ENCODE measurements at places on chromosomes 5 and 9.

DNA sequence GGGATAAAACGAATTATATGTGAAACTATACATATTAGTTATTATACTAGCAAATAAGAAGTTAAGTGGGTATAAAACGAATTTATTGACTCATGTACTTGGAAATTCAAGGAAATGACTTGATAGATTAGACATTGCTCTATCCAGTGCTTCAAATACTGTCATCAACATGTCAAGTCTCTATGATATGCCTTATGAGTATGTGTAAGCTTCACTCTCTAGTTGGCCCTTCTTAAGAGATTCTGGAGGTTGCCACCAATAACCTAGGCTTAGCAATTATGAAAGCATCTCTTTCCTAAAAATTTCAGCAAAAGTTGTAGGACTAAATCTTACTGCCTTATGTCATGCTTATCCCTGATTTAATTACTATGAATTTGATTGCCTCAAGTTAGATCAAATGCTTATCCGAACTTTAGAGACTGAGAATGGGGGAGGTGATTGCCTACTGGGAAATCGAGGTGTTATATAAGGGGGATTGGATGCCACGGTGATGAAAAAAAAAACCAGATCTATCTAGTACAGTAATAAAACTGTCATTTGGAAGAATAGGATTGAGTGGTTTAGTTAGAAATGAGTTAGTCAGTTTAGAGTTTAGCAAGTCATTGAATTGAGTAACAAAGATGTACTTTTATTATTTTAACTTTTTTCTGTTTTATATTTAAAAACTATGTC, 46.9 kb downstream of the CSNK1G3 start:
- no peak for DNase-seq

DNA sequence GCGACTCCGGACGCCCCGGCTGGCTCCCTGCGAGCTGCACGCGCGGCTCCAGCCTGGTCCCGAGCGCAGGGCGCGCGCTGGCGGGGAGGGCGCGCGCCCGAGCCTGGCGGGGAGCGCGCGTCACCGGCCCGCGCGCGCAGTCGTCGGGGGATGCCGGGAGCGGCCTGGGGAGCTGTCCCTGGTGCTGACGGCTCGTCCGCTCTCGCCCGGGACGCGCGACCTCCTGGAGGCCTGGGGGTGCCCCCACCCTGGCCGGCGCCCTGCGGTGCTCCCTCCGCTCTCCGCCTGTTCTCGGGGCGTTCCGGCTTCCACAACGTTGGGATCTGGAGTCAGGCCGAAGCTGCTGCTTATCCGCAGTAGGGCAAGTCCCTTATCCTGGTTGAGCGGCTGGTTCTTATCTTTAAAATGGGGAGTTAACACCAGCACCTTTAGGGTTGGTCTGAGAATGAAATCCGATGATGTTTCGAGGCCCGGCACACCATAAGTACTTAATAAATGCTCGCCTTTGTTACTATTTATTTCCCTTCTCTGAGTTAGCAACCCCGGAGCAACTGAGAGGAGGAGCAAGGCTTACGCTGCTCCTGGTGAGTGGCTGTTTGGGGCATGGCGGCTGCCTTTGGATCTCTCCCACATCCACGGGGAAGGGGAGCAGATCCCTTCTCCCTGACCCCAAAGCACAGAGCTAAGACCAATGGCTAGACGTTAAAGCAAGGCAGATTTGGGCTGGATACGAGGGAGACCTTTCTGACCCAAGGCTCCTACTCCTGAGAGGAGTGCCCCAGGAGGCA, at the start of gene FAM163B:
Gene FAM163B (minus strand): TSS at position 79 of the 788 bp plus-strand sequence. CDS start 29,166 bp downstream, outside the sequence.
- peak; percentile 62 for DNase-seq

GRCh38 chr9:126763130-126763764, 41.6 kb upstream of the ZBTB43 start:
- DNase-seq, result peak; percentile 11

GRCh38 chr9:27377147-27377807, 80.3 kb upstream of the EQTN start:
- no peak for DNase-seq

GRCh38 chr9:130860458-130861316, 25.6 kb downstream of the ABL1 start:
- DNase-seq, result peak; percentile 14

- peak; percentile 28 for DNase-seq
Observed at GRCh38 chr5:60259730-60260129, 366.2 kb upstream of the PDE4D start.

- DNase-seq, result no peak
Observed at GRCh38 chr9:17625644-17626388, 47.0 kb downstream of the SH3GL2 start.

- no peak for DNase-seq
Observed at GRCh38 chr5:133358271-133358670, 254.1 kb downstream of the FSTL4 start.

DNA sequence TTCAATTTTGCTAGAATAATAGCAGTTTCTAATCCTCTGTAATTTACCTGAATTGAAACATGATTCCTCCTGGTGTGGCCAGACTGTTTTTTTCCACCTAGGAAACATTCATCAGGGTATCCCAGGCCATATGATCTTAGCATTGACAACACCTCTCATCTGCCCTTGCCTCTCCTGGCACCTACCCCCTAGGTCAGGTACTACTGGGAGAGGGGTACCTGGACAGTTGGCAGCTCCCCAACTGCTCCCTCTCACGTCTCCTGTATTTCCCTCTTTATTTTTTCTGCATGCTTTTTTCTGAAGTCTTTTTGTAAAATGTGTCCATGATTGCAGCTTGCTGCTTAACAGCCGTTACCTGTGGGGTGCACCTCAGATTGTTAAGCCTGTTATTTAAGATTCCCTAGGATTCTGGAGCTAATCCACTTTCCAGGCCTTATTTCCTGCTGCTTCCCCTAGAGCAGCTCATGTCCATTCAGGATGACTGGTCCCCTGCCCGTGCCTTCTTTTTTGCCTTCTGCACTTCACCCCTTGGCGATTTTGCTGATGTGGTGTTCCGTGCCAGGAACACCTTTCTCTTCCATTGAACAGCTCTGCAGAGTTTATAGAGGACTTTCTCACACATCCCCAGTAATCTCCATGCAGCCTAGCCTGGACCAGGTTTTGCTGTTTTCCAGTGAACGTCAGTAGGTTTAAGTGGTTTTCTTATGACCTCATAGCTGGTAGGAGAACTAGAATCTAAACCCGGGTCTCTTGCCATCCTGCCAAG, 33.6 kb downstream of the SNX30 start:
- no peak for DNase-seq

DNA sequence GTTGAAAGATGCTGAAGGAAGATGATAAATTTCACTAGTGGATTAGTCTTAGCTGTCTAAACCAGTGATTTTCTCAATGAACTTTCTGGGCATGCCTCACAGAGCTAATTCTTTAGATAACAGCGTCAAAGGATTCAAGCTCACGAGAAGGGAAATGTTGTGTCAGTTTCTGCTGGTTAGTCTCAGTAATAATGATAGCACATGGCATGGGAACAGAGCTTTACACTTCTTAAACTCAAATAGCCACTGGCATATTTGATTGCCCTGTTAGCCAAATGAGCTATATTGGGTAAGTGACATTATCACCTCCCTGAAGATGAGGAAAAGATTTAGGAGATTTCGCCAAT, 139.3 kb upstream of the NR3C1 start:
- DNase-seq, result no peak

DNA sequence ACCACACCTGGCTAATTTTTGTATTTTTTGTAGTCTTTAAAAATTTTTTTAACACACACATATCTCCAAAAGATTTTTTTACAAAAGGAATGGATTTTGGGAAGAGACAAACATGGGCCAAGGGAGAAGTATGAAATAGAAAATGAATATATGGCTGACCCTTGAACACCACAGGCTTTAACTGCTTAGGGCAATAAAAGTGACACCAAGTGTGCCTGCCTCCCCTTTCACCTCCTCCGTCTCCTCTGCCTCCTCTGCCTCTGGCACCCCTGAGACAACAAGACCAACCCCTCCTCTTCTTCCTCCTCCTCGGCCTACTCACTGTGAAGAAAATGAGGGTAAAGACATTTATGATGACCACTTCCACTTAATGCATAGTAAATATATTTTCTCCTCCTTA, 483.9 kb downstream of the KDM4C start:
- no peak for DNase-seq

DNA sequence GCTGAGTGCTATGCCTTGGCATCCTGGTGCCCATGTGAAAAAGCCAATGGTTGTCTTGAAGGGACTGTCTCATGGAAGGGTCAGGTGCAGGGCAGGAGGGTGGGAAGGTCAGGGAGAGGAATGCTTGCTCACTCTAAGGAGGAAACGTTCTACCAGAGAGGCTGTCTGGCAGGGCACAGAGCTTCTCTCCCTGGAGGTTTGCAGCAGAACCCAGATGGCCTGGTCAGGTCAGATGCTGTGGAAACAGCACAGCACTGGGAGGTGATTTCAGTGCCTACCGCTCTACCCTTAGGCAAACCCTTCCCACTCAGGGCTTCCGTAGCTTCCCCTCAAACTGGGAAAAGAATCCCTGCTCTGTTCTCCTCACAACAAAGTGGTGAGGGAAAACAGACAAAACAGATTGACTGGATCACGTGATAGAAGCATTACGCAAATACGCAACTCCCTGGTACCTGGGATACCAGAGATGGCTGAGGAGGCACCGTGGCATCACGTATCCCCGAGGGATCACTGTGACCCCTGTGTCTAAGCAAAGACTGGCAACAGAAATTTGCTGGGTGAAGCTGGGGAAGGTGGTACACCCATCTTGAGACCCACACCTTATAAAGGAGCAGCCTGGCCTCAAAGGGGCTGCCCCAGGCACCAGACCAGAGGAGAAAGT, 3.9 kb upstream of the MGAT1 start:
- no peak for DNase-seq

GRCh38 chr9:112493393-112494137, 6.9 kb downstream of the KIAA1958 start:
- no peak for DNase-seq

- DNase-seq, result peak; percentile 60
Observed at GRCh38 chr5:1011226-1011631, 2.6 kb downstream of the NKD2 start.

- no peak for DNase-seq
Observed at GRCh38 chr5:147448766-147449165, 61.1 kb downstream of the DPYSL3 start.

DNA sequence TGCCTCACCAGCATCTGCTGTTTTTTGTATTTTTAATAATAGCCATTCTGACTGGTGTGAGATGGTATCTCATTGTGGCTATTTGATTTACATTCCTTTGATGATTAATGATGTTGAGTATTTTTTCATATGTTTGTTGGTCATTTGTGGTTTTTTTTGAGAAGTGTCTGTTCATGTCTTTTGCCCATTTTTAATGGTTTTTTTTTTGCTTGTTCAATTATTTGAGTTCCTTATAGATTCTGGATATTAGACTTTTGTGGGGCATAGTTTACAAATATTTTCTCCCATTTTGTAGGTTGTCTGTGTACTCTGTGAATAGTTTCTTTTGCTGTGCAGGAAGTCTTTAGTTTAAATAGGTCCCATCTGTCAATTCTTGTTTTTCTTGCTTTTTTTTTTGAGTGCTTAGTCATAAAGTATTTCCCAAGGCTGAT, 148.1 kb downstream of the NPR3 start:
- no peak for DNase-seq

- DNase-seq, result no peak
Observed at GRCh38 chr9:91946653-91947488, 3.2 kb downstream of the ROR2 start.

DNA sequence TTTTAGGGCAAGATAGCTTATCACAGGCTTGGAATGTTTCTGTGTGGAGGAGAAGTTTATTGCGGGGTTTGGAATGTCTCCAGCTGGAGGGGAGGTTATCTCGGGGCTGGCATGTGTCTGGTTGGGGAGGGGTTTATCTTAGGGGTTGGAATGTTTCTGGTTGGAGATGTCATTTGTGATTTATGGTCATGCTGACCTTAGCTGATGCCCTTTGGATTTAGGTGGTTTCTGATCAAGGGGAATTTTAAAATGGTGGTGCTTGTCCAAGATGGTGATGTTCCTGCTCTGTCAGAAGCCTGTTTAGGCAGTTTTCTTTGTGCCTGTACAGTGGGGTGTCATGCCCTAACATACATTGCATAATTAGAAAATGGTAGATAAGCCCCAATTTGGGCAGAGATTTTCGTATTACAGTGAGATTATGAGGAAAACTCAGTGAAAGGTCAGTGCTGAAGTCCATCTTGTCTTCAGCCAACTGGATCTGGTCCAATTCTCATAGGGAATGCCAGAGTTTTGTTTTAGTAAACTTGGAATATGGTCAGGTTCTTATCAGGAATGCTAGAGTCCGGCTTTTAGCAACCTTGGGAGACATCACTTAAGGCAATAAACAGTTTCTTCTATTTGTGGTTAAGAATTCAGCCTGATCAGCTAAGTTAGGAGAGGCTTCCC, 14.3 kb downstream of the CDK20 start:
- DNase-seq, result no peak

DNA sequence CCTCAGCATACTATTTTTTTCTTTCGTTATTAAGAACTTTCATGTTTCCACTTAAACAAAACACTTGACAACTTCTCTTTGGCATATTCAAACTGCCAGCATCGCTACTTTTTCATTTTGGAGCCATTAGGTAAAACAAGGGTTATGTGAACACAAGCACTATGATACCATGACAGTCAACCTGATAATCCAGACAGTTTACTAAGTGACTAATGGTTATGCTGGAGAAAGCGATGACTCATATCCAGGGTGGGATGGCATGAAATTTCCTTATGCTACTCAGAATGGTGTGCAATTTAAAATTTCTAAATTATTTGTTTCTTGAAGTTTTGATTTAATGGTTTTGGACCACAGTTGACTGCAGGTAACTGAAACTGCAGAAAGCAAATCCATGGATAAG, 29.9 kb upstream of the PRSS3 start:
- DNase-seq, result no peak

DNA sequence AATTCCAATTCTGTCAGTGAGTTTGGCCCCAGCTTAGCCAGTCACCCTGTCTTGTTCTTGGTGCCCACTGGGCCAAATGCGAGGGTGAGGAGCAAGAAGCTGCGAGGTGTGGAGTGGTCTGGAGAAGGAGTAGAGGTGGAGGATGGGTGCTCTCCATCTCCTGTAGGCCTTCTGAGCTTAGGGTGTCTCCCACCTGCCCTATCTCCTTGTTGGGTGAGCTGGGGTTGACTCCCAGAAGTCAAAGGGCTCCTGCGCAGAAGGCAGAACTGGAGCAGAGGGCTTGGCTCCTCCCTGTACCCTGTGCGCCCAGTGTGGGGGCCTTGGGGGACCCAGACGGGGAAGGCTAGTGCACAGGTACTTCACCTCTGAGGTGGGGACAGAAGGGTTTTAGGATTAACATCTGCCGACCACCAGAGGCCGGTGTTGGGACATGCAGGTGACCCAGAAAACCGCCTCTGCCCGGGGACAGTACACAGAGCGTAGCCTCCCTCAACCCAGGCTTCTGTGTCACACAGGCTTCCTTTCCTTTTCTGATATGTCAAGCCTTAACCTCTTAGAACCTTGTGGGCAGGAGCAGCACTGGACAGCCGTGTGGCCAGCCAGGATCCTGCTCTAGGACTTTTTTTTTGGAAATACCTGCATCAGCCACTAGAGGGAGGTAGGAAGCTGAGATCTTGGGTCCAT, 16.9 kb downstream of the IL5 start:
- DNase-seq, result peak; percentile 83

DNA sequence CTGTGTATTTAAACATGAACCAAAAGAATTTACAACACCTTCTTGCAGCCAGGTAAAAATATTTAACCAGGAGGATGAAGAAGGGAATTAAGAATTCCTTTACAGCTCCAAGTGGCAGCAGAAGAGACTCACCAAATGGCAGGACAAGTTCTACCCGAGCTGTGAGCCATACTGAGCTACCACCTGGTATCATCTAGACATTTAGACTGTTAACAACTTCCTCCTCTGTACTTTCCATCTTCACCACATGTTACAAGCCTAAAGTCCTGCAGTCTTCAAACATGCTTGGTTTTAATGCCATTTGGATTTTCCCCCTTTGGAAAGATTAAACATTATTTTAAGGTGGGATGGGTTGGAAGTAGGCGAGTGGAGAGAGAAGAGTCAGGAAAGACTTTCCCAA, 190.2 kb downstream of the TRPM6 start:
- DNase-seq, result no peak
